ENCODE measurements at places on chromosomes 3 and 15.

GRCh38 chr15:101031213-101031612, 112.1 kb downstream of the LRRK1 start:
- DNase-seq = no peak

DNA sequence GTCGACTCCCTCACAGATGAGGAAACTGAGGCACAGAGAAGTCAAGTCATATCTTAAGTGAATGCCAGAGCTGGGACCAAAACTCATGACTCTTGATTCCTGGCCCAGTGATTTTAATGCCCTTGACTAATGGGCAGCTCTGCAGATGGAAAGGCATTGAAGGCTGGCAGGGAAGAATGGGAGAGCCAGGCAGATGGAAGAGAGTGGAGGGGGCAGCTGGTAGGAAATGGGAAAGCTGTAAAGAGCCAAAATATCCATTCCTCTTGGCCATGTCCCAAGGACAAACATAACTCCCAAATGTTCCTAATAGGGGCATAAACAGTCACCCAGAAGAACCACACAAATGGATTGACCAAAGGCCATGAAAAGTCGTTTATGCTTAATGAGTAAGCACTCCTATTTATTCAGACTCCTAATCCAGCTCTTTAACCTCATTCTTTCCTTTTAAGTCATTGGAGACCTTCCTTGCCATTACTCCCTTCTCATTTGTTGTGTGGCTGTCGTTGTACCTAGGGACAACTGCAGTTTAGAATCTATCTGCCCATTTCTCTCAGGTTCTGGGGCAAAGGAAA, 330.5 kb upstream of the ROPN1 start:
- DNase-seq = no peak

- DNase-seq = no peak
These were observed 249.0 kb downstream of the TLE3 start for GRCh38 chr15:69848551-69849231.

- no peak for DNase-seq
These were observed 688.3 kb upstream of the NECTIN3 start for GRCh38 chr3:110383356-110383755.

- no peak for DNase-seq
These were observed 56.3 kb downstream of the PLCL2 start for GRCh38 chr3:16940769-16941700.

Measured in right cardiac atrium (tissue), 5 donors.